ENCODE measurements at places on chromosomes 11 and 22.
A peak's percentile ranks its signal among the peaks of the same experiment; 100 is the strongest.

DNA sequence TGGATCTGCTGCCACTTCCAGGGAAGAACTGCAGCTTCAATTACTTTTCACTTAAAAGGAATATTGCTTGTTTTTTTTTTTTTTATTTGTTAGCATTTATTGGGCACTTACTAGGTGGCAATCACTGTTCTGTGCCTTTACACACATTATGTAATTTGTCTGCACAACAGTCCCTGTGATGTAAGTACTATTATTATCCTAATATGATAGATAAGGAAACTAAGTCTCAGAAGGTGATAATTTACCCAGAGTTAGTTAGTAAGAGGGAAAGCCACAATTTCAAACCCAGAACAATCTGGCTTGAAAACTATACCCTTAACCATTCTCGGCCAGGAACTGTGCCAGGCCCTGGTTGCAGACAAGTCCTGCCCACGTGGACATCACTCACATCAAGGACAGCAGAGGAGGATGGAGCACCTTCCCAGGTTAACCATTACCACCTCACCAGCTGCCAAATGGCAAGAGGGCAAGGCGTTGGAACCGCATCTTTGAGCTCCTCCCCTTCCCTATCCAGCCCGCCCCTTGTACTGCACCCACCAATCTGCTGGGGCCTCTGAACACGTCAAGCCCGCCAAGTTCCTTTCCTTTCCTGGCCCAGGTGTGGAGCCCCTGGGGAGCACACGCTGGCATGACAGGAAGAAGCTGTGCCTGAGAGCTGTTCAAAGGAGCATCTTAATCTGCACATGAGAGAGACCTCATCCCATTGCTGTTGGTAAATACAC is 78.4 kb downstream of the NAV2 start:
- DNase-seq: peak; percentile 41

DNA sequence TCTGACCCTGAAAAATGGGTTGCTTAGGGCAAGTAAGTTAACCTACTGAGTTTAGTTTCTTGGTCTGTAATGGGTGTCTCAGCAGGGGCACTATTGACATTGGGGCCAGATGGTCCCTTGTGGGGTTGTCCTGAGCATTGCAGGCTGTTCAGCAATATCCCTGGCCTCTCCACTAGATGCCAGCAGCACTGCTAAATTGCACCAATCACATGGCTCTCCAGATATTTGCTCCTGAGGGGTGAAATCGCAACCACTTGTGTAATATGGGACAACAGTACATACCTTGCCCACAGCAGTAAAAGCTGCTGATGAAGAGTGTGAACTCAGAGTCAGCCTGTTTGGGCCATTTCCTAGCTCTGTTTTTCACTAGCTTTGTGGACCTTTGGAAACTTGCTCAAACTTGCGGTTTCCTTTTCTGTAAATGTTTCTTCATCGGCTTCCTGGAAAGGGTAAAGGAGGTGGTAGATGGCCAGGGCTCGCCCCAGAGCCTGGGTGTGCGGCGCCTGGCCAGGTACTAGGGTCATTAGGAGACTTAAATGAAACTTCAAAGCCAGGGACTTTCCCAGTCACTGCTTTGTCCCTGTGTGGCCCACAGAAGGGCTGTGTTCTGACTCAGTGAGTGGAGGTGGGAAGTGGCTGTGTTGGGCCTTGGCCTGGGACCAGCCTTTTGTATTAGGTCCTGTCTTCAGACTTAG is 13.0 kb downstream of the NCF4 start:
- DNase-seq: peak; percentile 29

GRCh38 chr11:108666373-108666772 is 1.5 kb downstream of the DDX10 start:
- DNase-seq: no peak

DNA sequence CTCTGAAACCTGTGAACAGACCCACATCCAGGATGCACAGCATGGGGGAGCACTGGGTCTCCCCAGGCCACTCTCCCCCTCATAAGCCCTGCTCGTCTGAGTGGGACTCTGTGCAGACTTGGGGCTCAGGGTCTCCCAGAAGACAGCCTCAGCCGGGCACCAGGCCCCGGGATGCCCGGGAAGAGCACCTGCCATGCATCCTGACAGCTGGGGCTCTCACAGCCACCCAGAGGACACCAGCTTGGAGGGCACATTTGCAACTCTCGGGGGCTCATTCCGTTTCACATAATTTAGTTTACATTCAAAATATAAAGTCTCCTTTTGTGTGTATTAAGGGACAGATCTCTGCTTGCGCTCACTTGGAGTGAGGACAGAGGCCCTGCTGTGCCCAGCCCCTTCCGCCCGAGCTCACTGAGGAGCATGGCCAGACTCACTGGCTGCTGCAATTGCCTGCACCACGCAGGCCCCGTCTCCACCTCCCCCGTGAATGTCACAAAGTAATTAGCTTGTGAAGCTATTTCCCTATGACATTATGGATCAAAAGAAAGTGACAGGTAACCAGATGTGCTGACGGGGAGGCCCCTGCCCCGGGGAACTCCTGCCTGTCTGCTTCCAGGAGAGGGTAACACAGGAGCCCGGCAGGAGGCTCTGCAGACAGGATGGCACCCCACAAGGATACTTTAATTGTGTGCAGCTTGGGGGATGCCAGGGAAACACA is 275.6 kb downstream of the BRD1 start:
- no peak for DNase-seq

- no peak for DNase-seq
Observed at GRCh38 chr11:92192141-92192540, 32.5 kb upstream of the FAT3 start.

- DNase-seq: no peak
Observed at GRCh38 chr11:122733318-122733717, 77.8 kb downstream of the UBASH3B start.

DNA sequence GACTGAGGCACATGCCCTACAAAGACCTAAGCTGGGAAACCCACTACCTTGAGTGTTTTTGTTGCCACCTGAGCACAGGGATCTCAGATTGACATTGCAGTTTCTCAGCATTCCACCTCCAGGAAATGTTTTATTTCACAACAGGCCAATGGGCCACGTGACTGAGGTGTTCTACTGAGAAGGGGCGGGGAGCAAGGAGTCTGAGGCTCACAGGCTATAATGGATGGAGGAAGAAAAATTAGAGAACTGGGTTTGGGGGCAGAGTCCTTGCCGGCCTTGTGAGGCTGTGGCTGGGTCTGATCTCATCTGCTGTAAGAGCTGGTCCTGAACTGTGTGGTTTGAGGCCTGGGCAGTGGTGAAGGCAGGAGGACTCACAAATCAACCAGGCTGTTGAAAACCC is 40.7 kb downstream of the ZNF202 start:
- DNase-seq: no peak

DNA sequence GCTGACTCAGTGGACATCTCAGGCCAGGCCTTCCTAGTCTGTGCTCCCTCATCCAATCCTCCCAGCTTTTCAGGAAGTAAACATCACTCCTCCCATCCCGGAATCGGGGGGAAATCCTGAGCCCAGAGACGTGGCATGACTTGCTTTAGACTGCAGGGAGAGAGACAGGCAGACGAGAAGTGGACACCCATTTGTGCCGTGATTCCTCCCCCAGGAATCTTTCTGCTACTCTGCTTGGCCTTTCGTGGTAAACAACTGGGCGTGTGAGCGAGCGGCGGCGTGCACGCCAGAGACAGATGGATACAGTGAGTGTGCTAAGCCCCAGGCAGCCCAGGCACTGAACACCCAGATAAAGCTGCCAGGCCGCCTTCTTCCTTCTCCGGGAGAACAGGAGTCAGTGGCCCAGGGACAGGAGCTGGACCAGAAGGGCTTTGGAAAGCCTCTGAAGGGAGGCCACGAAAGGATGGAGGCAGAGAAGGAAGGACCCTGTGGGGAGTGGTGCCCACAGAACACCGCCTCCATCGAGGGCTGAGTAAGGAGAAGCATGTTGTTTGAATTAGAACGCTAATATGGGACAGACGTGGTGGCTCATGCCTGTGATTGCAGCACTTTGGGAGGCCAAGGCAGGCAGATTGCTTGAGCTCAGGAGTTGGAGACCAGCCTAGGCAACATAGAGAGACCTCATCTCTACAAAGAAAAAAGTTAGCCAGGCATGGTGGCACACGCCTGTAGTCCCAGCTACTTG is 53.0 kb upstream of the PRR5 start:
- no peak for DNase-seq

DNA sequence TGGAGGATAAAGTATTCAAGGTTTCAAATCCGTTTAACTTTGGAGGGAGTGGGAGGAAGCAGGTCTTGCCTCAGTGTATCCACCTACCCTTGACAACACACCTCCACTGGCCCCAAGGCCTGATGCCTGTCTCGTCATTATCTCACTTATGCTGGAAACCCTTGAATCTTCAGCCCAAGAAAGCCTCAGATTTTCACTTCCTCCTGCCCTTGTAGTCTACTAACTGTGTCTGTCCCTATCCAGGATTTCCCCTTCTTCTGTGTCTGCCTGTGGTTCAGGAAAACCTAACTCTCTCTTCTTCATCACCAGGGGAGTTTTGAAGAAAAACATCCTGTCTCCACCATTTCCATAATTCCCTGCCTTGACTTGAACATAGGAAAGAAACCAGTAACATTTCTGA is 56.1 kb downstream of the SYT9 start:
- DNase-seq: no peak

- no peak for DNase-seq
Observed at GRCh38 chr11:326842-327580, 6.4 kb upstream of the IFITM3 start.

- DNase-seq: no peak
Observed at GRCh38 chr11:69122630-69123431, 32.9 kb upstream of the SMIM38 start.

- no peak for DNase-seq
Observed at GRCh38 chr11:123472236-123472935, 42.3 kb downstream of the GRAMD1B start.

DNA sequence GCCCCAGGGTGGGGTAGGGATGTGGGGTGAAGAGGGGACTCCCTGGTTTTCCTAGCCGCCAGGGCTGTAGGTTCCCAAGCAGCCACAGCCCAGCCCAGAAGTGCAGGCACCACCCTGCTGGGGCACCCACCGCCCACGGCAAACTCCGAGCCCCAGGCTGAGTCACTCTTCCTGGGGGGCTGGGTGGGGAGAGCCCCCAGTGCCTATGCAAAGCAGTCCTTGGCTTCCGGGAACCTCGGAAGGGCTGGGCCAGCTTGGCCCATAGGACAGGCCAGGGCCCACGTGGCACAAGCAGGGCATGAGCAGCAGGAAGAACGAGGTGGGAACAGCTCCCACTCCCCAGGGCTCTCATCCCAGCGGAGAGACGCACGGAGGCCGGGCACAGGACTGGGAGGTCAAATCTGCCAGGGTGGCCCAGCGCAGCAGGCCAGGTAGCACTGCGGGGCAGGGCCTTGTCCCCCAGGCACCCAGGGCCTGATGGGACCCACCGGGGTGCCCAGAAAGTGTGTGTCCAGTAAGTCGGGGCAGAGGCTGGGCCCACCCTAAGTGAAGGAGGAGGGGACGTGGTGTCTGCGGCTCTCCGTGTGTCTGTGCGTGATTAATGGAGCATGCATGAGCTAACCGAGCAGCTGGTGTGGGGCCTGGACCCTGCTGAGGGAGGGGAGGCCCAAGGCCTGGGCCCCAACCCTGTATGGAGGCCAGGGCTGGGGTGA is 4.6 kb upstream of the IL17REL start:
- no peak for DNase-seq

- no peak for DNase-seq
Observed at GRCh38 chr11:57899378-57899777, 124.3 kb upstream of the OR9Q1 start.

- DNase-seq: no peak
Observed at GRCh38 chr11:38060920-38061319, 1462.9 kb upstream of the RAG2 start.

GRCh38 chr11:22433094-22433455 is 94.9 kb downstream of the SLC17A6 start:
- no peak for DNase-seq

DNA sequence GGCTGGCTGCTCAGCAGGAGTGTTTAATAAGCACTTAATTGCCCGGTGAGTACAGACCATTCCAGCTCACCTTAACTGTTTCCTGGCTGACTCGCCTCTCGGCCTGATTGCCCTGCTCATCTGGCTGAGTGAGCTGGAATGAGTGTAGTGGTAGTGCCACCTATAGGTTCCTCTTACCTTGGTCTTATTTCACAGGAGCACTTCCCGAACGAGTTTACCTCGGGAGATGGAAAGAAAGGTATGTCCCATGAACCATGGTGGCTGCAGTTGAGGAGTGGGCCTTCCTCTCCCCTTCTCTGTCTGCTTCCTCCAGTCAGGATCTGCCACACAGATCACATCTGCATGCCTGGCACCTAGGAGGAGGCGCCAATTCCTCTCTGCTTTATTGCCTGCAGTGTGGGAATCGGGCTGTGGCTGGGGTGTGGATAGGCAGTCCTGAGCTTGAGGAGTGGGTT is 26.7 kb downstream of the UPB1 start:
- DNase-seq: peak; percentile 48

GRCh38 chr11:44939673-44940395 is 10.8 kb downstream of the TP53I11 start:
- DNase-seq: no peak

DNA sequence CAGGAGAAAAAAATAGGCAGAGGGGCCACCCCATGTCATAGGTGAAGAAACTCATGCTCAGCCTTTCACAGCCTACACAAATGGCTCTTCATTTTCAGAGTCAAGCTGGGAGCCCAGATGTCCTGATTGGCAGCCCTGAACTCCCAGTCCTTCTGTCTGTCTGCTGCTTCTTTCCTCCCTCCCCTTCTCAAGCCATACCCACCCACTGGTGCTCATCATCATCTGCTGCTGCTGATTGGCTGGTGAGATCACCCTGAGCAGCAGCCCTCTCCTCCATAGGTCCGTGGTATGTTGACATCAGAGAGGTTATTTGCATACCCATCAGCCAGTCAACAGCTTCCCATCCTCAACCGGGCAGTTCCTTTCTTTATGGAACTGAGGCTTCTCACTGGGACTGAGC is 46.1 kb upstream of the PRDM11 start:
- DNase-seq: peak; percentile 50

- DNase-seq: no peak
Observed at GRCh38 chr22:21996175-21996720, 13.7 kb upstream of the TOP3B start.

- DNase-seq: peak; percentile 86
Observed at GRCh38 chr11:69296890-69297786, 3.2 kb downstream of the MYEOV start.

GRCh38 chr11:12088047-12088481 is 22.3 kb upstream of the MICAL2 start:
- DNase-seq: peak; percentile 26

All from Jurkat, Clone E6-1 (cell line).